Liver (tissue), 10 donors: ENCODE measurements at places on chromosomes 1 and 21. TPM values are rescaled to one million over a fixed set of nuclear protein-coding genes. Genes with fewer than 3 reads are reported as not detected.

Gene NBPF4
- not detected for polyA plus RNA-seq

Gene TMEM240
- polyA plus RNA-seq, result not detected

Gene HLX
- 5.6 TPM for polyA plus RNA-seq

Gene ANGPTL3
- 182 TPM for polyA plus RNA-seq

Gene CRNN
- not detected for polyA plus RNA-seq

Gene CYP2J2
- 47.8 TPM for polyA plus RNA-seq

Gene MLLT11
- 0.31 TPM for polyA plus RNA-seq

Gene TNNI3K
- polyA plus RNA-seq, result not detected

Gene PRELP
- polyA plus RNA-seq, result 5.8 TPM

Gene PGLYRP4
- not detected for polyA plus RNA-seq

Gene ANGPTL7
- 0.07 TPM for polyA plus RNA-seq

Gene CNN3
- polyA plus RNA-seq, result 66.8 TPM

Gene CLCNKA
- polyA plus RNA-seq, result not detected

Gene ADORA3
- polyA plus RNA-seq, result 5.6 TPM

Gene SLAMF7
- 2.9 TPM for polyA plus RNA-seq

Gene LENEP
- polyA plus RNA-seq, result not detected

Gene FYB2
- polyA plus RNA-seq, result 4.7 TPM

Gene RSPH1
- not detected for polyA plus RNA-seq

Gene CNKSR1
- polyA plus RNA-seq, result 0.48 TPM

Gene TPTE
- not detected for polyA plus RNA-seq

Gene CD247
- 1.2 TPM for polyA plus RNA-seq
